Memory B cell (primary cell): ENCODE measurements at places on chromosomes 11 and 22.

GRCh38 chr11:69076129-69076791, 27.5 kb downstream of the TPCN2 start:
- DNase-seq, result no peak

GRCh38 chr11:65310215-65310614, 4.5 kb upstream of the CDC42EP2 start:
- no peak for DNase-seq

- no peak for DNase-seq
Observed at GRCh38 chr11:83611600-83611999, 325.4 kb upstream of the CCDC90B start.

- no peak for DNase-seq
Observed at GRCh38 chr11:74844072-74844471, 95.4 kb downstream of the RNF169 start.

DNA sequence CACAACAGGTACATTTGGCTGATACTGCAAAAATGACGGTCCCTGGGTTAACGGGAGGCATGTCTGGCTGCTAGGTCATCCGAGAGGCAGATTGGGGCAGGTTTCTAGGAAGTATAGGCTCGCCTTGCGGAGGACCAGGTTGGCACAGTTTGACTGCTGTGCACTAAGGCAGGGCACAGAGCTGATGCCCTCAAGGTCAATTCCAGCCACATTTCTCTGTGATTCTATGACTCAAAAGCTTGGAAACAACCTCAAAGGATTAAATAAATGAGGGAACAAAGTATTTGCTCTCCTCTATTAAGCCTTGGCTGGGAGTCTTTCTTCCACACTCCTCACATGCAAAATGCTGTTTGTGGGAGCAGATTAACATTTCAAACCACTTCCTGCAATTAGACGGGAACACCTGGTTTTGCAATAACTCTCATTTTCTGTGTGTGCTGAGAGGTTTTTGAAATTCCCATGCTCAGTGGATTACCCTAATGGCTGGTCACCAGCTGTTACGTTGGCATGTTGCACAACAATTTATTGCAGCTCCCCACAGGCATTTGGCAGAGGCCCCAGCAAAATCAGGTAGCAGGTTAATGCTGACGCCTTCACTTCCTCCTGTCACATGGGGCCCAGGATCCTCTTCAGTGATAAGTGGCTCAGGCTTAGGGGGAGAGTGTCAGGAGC, 61.0 kb upstream of the PLET1 start:
- no peak for DNase-seq

DNA sequence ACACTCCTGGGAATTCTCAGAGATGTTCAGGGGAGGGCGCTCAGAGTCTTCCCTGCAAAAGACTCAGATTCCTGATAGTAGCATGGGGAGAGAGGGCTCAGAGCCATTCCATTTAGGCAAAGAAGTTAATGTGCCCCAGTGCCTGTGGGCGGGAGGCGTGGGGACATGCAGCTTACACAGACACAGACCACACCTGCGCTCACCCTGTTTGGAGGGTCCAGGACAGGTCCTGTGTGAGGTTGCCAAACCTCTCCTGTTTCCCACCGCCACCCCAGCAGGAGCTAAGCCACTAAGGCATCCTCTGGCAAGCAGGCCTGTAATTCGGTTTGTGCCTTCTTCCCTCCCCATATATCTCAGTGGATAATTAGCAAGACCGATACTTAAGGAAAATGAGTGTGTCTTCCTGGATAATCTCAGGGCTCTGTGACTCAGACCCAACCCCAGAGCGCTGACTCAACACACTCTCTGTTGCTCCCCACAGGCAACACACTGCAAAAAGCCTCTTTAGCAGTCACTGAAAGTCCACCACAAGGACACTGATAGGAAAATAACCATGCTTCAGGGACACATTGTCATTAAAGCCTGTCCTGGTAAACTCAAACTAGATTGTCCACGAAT, 118.9 kb upstream of the LMO1 start:
- DNase-seq, result no peak
